Psoas muscle (tissue), 8 donors: ENCODE measurements at places on chromosomes 6 and 20. TPM values are rescaled to one million over a fixed set of nuclear protein-coding genes. Genes with fewer than 3 reads are reported as not detected.
A peak's percentile ranks its signal among the peaks of the same experiment; 100 is the strongest.

Gene DEFB124
- total RNA-seq: not detected

Gene NKX2-2
- total RNA-seq: not detected

Gene SNAP91
- 0.81 TPM for total RNA-seq

DNA sequence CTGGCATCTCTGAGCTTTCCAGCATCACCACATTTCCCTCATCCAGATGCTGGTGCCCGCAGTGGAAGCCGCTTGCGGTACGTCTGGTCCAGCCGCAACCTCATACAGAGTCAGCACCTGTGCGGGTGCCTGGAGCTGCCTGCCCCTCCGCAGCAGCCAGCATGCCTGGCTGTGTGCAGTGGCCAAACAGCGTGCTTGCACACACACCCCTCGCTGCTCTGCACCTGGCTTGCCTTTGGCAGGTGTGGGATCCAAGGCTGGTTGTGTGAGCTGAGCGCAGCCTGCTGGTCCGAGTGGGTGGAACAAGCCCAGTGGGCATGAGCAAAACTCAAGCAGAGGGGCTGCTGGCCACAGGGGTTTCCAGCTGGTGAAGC lies 3.1 kb upstream of the HINT3 start:
- H3K27ac ChIP-seq: no peak overlapping the region
- H3K36me3 ChIP-seq: no peaks in the 10 kb centered on the region
- peaks cover 12% of the 10 kb centered on the region for H3K4me1 ChIP-seq
- no peak for DNase-seq
- no peak overlapping the region for H3K4me3 ChIP-seq

GRCh38 chr6:120735641-120736040 lies 598.6 kb downstream of the TBC1D32 start:
- H3K4me1 ChIP-seq: no peaks in the 10 kb centered on the region
- no peak for DNase-seq
- no peak overlapping the region for H3K27ac ChIP-seq
- no peak overlapping the region for H3K4me3 ChIP-seq

DNA sequence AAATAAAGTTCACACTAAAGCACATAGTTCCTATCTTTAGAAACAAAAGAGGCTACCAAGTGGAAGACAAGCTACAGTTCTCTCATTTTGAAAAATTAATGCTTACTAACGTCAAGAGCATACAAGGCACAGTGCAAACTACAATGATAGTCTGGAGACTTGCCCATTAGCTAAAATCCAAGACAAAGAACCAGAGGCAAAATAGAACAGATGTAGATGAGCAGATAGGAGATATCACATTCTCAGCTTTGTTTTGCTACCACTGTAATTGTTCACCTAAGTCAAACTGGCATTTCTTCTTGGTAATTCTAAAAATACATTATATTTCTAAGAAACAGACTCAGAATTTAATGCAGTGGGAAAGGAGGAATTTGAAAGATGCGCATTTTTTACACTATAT lies 5.2 kb downstream of the TMEM30A start:
- no peaks in the 10 kb centered on the region for H3K27me3 ChIP-seq

Gene COL19A1
- 0.13 TPM for total RNA-seq

DNA sequence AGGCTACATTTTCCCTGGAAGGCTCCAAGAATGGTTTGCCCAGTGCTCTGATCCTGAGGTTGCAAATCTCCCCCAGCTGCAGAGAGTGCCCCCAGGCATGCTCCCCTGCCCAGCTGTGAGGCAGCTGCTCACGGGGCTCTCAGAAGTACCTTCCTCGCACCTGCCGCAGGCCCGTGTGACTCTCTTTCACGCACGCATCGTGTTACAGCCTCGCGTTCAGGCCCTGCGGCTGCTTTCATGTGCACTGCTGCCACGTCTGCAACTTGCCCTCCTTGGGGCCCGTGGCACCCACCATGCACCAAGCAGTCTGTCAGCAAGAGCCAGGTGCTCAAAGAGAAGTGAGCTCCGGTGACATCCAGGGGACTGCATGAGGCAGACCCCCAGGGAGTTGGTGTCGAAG lies 28.6 kb upstream of the SPO11 start:
- no peaks in the 10 kb centered on the region for H3K27me3 ChIP-seq
- H3K36me3 ChIP-seq: no peaks in the 10 kb centered on the region
- DNase-seq: no peak
- no peak overlapping the region for H3K27ac ChIP-seq
- H3K4me3 ChIP-seq: no peak overlapping the region

Gene OLIG3
- not detected for total RNA-seq

Gene SLC4A11
- 1.4 TPM for total RNA-seq

DNA sequence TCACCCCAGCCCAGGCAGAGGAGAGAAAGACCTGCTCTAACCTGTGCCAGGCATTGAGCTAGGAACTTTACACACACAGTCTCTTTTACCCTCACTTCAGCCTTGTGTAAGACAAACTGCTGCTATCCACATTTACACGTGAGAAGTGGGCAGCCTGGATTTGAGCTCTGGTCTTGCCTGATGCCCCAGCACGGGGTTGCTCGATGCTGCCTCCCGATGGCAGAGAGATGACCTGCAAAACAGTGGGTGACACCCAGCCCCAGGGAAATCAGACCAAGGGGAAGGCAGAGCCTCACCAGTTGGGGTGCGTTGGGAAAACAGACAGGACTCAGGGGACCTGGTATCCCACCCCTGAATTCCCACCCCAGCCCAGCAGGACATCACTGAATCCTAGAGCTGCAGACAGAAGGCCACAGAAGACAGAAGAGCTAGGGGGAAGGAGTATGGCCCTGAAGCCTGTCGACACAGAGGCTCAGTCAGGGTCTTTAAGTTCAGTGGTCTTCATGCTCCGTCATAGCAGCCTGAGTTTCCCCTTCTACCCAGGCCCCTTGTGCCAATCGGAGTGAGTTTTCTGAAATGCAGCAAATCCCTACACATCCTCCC lies 990 bp downstream of the BPI start:
- DNase-seq: peak; percentile 35
- no peak overlapping the region for H3K27ac ChIP-seq
- H3K36me3 ChIP-seq: no peaks in the 10 kb centered on the region

- no peak overlapping the region for H3K4me3 ChIP-seq
- DNase-seq: no peak
- no peak overlapping the region for H3K27ac ChIP-seq
Measured at GRCh38 chr6:1099264-1099663, 212.6 kb upstream of the FOXQ1 start.

Gene IMPG1
- not detected for total RNA-seq

DNA sequence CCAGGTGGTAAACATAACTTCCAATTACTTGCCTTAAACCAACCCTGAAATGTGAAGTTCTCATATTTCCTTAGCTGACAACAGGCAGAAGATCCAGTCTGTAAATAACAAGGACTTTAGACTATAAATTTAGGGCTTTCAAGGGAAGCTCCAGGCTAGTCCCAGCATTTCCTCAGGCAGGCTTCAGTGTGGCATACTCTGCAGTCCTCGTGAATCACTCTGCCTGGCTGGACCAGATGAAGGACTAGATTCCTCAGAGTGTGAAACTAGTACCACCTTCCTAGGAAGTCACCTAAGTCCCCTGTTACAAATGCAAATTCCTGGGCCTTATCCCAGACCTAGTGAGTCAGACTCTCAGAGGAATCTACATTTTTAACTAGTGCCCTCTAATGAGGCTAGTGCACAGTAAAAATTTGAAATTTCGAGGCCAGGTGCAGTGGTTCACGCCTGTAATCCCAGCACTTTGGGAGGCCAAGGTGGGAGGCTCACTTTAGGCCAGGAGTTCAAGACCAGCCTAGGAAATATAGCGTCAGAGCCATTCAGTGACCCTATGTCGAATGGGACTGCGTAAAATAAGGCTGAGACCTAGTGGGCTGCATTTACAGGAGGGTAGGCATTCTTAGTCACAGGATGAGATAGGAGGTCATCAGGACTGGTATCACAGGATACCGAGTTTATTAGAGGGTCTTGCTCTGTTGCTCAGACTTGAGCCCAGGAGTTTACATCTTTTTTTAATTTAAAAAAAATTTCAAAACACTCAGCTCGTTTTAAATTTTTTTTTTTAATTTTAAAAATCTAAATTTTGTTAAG lies 279.6 kb upstream of the JARID2 start:
- H3K36me3 ChIP-seq: no peaks in the 10 kb centered on the region
- H3K4me3 ChIP-seq: no peak overlapping the region
- H3K4me1 ChIP-seq: no peaks in the 10 kb centered on the region
- H3K27ac ChIP-seq: no peak overlapping the region

Gene RARS2
- total RNA-seq: 20.7 TPM

GRCh38 chr20:41989039-41989679 lies 371.0 kb upstream of the CHD6 start:
- H3K4me3 ChIP-seq: no peak overlapping the region
- peaks cover 5% of the 10 kb centered on the region for H3K27me3 ChIP-seq
- no peak overlapping the region for H3K27ac ChIP-seq
- no peaks in the 10 kb centered on the region for H3K36me3 ChIP-seq
- DNase-seq: no peak

Gene C6orf52
- total RNA-seq: 0.61 TPM

DNA sequence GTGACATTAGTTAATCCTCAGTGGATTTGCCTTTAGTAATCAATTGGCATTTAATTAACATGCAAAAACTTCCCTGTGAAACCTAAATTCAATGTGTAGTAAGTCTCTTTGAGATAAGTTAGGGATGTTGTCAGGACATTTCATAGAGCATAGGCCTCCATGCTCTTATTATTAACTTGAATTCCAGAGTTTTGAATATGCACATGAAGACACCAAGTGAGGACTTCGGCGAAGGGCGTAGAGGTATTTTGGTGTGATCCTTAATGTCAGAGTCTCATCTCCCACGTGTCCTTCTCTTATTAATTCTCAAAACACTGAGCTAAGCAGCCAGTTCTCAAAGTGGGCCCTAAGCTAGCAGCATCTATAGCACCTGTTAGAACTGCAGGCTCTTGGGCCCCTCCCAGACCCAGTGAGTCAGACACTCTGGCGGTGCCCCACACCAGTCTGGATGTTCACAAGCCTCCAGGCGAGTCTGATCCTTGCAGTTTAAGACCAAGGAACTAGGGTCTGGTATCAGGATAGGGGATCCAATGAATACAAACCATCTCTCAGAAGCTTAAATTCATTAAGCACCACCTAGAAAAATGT lies 292.1 kb downstream of the QKI start:
- DNase-seq: no peak
- no peaks in the 10 kb centered on the region for H3K36me3 ChIP-seq
- peaks cover 52% of the 10 kb centered on the region for H3K4me1 ChIP-seq
- H3K27ac ChIP-seq: peak overlapping the region; percentile 28
- no peaks in the 10 kb centered on the region for H3K27me3 ChIP-seq

DNA sequence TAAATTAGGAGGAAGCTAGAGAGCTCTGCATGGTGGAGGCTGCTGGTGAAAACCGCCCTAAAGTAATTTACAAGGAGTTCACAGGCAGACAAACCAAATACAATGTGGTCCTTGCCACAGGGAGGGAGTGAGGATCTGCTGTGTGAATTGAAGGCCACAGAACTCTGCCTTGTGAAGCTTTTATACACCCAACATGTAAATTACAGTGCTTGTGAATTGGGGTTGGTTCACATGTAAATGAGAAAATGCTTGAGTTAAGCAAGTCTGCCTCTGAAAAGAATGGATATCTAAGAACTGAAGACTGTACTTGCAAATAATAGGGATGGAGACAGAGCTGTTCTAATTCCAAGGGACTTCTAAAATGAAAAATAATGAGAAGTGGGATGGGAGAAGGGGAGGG lies 194.2 kb downstream of the SLC35F1 start:
- DNase-seq: no peak
- no peaks in the 10 kb centered on the region for H3K4me1 ChIP-seq
- H3K27ac ChIP-seq: no peak overlapping the region
- H3K4me3 ChIP-seq: no peak overlapping the region
- H3K27me3 ChIP-seq: no peaks in the 10 kb centered on the region

DNA sequence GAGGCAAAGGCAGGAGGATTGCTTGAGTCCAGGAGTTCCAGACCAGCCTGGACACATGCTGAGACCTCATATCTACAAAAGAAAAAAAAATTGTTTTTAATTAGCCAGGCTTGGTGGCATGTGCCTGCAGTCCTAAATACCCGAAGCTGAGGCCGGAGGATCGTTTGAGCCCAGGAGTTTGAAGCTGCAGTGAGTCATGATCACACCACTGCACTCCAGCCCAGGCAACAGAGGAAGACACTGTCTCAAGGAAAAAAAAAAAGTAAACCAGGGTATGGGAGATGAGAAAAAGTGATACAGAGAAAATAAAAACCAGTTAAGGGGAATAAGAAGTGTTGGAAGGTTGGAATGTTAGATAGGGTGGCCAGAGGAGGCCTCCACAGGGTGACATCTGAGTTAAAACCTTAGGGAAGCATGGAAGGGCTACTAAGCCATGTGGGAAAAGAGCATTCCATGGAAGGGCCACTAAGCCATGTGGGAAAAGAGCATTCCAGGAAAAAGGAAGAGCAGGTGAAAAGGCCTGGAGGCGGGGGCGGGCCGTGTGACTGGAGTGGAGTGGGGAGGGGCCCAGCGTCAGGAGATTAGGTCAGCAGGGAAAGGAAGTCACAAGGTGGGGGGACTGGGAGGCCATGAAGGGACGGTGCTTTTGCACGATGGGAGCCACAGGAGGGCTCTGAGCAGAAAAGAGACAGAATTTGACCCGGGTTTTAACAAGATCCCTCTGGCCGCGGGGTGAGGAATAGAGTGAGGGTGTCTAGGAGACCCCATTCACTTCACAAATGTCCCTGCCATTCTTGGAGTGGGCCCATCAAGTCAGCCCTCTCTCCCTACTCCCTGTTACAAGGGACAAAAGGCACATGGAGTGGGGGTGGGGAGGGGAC lies 18.3 kb downstream of the CPNE5 start:
- peaks cover 3% of the 10 kb centered on the region for H3K4me1 ChIP-seq
- no peaks in the 10 kb centered on the region for H3K36me3 ChIP-seq
- H3K27ac ChIP-seq: no peak overlapping the region
- DNase-seq: no peak
- H3K27me3 ChIP-seq: no peaks in the 10 kb centered on the region

- no peaks in the 10 kb centered on the region for H3K36me3 ChIP-seq
- H3K27ac ChIP-seq: no peak overlapping the region
- no peak overlapping the region for H3K4me3 ChIP-seq
- H3K4me1 ChIP-seq: no peaks in the 10 kb centered on the region
Measured at GRCh38 chr6:125314009-125314581, 12.3 kb upstream of the HDDC2 start.

- no peaks in the 10 kb centered on the region for H3K27me3 ChIP-seq
- H3K4me1 ChIP-seq: peaks cover 16% of the 10 kb centered on the region
- no peak for DNase-seq
- H3K27ac ChIP-seq: no peak overlapping the region
- H3K4me3 ChIP-seq: no peak overlapping the region
- H3K36me3 ChIP-seq: no peaks in the 10 kb centered on the region
Measured at GRCh38 chr6:128337619-128338018, 182.8 kb downstream of the PTPRK start.
